ENCODE measurements at places on chromosomes 12 and 14.

- peak; percentile 90 for DNase-seq
Observed at GRCh38 chr12:50620109-50620977, 115.6 kb downstream of the DIP2B start.

GRCh38 chr12:8957561-8957960 lies 8.1 kb upstream of the M6PR start:
- no peak for DNase-seq

DNA sequence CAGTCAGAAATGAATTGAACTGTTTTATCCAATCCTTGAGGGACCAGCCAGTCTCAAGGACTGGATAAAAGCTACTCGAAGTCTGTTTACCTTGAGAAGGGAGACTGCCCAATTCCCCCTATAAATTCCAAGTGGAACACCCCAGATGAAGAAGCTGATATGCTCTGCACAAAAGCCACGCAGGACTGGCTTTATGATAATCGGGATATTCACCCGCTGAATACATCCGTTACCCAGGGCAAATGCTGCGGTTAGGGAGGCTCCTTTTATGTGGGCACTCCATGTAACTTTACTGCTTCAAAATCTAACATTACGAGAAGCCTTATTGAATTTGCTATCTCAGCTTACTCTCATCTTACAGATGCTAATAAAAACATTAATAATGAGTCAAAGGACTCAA lies 119.1 kb downstream of the DENND5B start:
- DNase-seq: no peak

DNA sequence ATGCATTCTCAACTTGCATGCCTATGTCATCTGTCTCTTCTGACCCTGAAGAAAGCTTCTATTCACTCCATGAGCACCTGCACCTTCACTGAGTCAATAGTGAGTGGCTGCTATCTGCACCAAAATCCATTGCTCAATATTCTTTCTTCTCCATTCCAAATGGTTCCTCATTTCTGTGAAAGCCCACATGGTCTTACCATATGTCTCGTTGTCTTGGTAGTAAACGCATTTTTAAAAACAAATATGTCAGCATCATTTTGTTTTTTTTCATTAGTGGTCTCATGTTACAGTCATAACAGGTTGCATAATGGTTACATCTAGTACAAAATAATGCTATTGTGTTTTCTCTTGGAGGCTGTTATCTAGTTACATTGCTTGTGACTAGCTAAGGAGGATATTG lies 106.9 kb upstream of the CPM start:
- DNase-seq: peak; percentile 42

DNA sequence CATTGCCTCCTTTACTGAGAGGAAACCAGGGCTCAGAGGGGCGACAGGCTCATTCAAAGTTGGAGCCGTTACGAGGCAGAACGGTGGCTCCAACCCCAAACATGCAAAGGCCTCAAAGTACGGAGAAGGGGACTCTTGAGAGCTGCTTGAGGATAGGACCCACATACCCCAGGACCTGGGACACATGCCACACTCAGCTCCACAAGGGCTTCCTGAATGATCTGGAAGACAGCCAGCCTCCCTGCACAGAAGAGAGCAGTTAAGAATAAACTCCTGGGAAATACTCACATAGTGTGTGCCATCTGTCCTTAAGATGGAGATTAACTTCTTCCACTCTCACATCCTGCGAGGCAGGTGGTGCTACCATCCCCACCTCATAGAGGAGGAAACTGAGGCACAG lies 26.6 kb upstream of the NXPH4 start:
- DNase-seq: peak; percentile 37

DNA sequence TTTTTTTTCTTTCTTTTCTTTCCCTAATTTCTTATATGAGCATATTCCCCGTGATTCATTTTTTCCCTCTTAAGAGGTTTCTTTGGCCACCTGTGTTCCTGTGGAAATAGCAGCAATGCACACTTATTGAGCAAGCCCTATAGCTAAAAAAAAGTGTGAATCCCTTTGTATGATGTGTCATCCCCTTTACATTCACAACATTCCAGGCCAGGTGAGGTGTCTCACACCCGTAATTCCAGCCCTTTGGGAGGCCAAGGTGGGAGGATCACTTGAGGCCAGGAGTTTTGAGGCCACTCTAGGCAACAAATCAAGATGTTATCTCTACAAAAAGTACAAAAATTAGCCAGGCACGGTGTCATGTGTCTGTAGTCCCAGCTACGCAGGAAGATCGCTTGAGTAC lies 700.4 kb upstream of the TBX3 start:
- no peak for DNase-seq

GRCh38 chr14:57205938-57206337 lies 62.8 kb downstream of the EXOC5 start:
- DNase-seq: no peak

- no peak for DNase-seq
Observed at GRCh38 chr12:57985685-57986084, 44.3 kb downstream of the ATP23 start.

- no peak for DNase-seq
Observed at GRCh38 chr12:124616394-124617221, 49.2 kb upstream of the NCOR2 start.

DNA sequence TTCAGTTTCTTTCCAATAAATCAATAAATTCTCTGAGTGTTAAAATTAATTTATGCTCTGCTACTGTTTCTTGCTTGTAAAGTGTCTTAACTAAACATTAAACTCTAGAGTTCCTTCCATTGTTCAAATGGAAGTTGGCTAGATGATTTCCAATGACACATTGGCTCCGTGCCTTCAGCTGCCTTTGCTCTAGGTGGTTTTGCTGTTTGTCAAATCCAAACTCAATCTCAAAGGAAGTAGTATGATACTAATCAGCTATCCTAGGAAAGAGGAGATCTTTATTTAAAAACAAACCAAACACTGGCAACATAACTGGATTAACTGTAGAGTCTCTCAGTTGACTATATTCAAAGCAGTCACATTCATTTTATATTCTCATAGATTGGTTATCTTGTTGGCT lies 356.4 kb downstream of the FOXG1 start:
- DNase-seq: no peak

GRCh38 chr14:64394423-64394822 lies 6.3 kb downstream of the MTHFD1 start:
- DNase-seq: no peak

DNA sequence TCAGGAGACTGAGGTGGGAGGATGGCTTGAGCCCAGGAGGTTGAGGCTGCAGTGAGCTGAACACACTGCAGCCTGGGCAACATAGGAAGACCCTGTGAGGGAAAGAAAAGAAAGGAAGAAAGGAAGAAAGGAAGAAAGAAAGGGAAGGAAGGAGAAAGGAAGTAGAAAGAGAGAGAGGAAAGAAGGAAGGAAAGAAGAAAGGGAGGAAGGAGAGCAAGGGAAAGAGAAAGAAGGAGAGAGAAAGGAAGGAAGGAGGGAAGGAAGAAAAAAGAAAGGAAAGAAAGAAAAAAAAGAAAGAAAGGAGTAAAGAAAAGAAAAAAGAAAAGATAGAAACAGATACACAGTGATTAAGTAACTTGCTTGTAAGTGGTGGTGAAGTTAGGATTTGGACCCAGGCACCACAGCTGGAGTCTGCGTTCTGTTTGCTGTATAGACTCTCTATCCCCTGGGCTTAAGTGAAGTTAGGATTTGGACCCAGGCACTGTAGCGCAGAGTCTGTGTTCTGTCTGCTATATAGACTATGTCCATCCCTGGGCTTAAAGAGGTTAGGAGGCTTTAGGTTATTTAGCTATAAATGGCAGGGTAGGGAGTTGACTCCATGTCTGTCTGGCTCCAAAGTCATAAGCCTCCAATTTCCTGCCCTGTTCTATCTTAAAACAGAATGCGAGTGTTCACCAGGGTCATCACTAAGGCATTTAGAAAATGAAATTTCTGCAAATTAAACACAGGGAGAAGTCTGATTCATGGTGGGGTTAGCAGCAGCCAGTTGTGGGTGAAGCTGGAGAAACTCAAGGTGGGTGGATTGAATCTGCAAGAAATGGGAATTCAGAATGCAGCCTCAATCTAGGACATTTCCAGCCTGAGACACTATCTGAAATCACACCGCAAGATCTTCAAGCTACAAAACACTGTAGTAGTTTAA lies 13.3 kb upstream of the C12orf75 start:
- DNase-seq: peak; percentile 83

DNA sequence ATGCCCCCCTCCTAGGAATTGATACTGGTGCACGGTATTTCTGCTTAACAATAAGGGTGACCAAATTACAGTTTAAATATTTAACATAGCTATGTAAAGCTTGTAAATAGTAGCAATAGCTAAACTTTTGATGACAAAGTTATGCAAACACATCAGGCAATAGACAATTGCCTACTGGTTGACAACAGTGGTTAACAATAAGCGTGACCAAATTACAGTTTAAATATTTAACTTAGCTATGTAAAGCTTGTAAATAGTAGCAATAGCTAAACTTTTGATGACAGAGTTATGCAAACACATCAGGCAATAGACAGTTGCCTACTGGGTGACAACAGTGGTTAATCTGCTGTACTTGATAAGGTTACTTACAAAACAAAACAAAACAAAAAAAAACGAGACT lies 886.5 kb upstream of the FLRT2 start:
- DNase-seq: no peak

GRCh38 chr14:55585854-55586253 lies 5.8 kb downstream of the KTN1 start:
- peak; percentile 16 for DNase-seq

- peak; percentile 88 for DNase-seq
Observed at GRCh38 chr14:101962503-101962874, 1.9 kb upstream of the DYNC1H1 start.

DNA sequence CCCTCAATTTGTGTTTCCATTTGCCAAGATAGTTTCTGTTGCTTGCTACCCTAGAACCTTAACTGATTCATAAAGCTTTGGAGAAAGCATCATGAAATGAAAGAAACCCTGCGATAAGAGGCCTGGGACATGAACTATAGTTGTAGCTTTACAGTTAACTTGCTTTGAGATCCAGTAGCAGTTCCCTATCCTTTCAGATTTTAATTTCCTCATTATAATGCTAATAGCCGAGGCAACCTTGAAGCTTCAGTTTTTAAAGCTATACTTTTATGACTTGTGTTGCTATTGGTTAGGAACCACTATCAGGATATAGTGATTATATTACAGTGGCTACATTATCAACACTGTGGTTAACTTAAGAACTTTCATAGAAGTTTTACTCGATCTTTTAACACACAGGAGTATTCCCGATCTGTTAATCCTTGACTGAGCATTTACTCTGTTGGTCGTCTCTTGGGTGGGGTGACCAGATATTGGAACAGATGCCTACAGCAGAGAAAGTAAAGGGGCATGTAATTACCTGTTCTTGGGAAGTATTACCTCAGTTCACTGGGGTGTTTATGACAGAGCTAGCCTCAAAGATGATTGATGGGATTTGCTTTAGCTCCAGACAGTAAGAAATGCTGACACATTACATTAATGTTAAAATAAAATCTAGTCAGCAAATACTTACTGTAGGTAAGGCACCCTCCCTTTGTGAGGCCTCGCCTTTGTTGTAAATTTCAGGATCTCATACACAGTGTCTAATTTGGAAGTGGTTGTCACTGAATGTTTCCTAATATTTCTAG lies 86.2 kb upstream of the CSRP2 start:
- no peak for DNase-seq

GRCh38 chr12:122481861-122482260 lies 18.9 kb downstream of the ZCCHC8 start:
- no peak for DNase-seq

DNA sequence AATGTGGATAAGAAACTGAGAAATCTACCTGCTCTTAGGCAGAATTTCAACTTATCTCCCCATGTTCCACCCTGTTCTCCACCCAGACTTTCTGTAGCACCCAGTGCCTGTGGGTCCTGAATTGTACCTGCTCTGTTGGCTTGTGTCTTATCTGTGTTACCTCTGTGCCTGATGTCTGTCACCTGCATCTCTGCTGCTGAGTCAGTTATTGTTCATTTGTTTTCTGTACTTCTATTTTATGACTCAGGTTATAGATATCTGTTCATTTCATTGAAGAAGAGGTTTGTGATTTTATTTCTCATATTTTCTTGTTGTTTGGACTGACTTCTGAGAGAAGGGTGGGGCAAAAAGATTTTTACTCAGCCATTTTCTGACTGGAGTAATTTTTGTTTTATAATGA lies 11.7 kb downstream of the SOCS4 start:
- DNase-seq: no peak

GRCh38 chr12:110248096-110248447 lies 33.0 kb upstream of the ATP2A2 start:
- no peak for DNase-seq

- DNase-seq: no peak
Observed at GRCh38 chr12:65420941-65421340, 142.5 kb downstream of the MSRB3 start.

- no peak for DNase-seq
Observed at GRCh38 chr14:36394593-36394992, 74.2 kb upstream of the MBIP start.

DNA sequence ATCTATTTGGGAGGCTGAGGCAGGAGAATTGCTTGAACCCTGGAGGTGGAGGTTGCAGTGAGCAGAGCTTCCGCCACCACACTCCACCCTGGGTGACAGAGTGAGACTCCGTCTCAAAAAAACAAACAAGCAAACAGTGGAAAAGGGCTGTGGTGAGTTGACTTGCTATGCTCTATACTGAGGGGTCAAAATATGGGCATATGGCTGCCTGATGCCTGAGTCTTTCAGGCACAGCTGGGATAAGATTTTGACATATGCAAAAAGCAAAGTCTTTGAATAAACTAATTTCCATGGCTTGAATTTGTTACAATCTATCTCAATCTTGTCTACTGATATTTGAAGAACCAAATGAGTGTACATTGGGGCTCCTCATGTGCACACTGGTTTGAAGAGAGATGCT lies 40.4 kb upstream of the BICD1 start:
- DNase-seq: no peak

DNA sequence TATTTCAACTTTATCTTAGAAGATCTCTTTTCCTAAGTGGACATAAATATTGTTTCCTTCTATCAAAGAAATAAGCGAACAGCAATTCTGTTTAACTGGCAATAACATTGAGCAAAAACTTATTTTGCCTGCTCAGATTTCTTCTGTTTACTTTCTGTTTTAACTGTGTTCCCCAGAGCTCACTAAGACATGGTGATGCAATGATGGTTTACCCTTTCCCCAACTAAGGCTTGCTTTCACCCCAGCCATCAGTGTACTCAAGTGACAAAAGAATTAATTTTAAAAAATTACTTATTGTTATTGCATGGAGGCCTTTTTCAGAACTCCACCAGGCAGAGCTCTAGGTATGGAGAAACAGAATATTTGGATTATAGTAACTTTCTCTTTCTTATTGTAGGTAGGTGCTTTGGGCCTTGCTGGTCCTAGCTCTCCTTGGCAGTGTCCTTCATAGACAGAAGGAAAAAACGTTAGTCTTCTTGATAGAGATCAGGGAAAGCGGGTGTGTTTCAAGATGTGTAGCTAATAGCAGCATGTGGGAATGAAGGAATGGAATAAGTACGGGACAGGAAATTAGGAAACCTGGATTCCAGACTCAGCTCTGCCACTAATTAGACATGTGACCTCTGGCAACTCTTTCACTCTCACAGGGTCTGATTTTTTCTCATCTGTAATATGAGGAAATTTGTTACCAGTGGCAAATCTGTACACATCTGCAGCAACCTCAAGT lies 14.6 kb upstream of the DDHD1 start:
- peak; percentile 86 for DNase-seq

All from AG10803 (cell line).